ENCODE measurements at places on chromosomes 5 and 9.

DNA sequence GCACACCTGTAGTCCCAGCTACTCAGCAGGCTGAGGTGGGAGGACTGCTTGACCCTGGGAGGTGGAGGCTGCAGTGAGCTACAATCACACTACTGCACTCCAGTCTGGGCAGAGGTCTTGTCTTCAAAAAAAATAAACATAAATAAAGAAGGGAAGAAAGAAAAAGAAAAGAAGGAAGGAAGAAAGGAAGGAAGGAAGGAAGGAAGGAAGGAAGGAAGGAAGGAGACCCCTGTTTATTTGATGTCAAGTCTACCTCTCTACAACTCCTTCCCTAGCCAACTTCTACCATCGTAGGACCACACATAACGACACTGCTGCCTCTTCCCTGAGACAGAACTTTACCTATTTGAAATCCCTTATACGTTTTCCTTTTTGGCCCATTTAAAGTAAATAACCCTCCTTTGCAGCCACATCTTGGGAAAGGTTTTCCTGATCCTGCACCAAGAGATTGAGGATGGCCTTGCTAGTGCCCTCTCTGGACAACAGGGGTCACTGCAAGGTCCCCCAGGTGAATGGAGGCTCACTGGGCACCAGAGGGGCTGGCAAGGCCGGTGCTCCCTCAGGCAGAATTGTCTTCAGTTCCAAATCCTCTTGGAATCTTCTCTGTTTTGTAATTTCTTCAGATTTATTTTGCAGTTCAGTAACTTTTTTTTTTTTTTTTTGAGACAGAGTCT lies 10.5 kb downstream of the RPS14 start:
- DNase-seq, result no peak

- DNase-seq, result no peak
Observed at GRCh38 chr9:127545196-127546124, 66.6 kb upstream of the STXBP1 start.

DNA sequence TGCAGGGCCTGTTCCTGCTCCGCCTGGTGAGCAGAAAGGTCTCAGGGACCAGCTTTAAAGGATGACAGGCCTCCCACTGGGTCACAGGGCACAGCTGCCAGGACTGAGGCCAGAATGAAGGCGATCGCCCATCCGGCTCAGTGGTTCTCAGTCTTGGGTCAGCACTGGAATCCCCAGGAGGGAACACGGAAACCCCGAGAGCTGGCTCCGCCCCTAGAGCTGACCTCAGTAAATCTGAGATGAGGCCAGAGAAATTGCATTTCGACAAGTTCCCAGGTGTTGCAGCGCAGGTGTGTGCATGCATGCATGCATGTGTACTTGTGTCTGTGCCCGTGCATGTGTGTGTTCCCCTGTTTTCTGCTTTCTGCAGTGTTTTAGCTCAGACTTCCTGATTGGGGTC lies 47.2 kb upstream of the KCNMB1 start:
- no peak for DNase-seq

DNA sequence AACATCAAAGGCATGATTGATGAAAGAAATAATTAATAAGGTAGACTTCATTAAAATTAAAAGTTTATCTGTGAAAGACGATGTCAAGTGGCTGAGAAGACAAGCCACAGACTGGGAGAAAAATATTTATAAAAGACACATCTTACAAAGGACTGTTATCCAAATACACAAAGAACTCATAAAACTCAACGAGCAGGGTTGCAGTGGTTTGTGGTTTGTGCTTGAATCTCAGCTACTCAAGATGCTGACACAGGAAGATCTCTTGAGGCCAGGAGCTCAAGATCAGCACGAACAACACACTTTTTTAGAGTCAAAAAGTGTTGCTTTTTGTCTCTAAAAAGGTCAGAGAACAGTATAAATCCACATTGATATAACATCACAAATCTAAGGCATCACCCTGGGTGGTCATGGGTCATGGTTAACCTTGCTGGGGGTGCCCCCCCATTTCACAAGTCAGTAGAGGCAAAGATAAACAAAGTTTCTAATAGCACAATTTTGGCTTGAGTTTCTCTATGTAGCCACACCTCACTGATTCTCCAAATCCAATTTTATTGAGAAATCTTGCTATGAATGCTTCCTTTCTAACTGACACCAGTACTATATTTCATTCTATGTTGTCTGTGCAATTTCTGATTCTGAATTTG lies 342.9 kb upstream of the RPS23 start:
- no peak for DNase-seq

- peak; percentile 14 for DNase-seq
Observed at GRCh38 chr5:119470851-119471451, 18.7 kb downstream of the HSD17B4 start.

GRCh38 chr5:14463629-14464028 lies 118.0 kb upstream of the OTULINL start:
- peak; percentile 61 for DNase-seq

- DNase-seq, result peak; percentile 93
Observed at GRCh38 chr5:93675460-93676450, 65.6 kb downstream of the POU5F2 start.

DNA sequence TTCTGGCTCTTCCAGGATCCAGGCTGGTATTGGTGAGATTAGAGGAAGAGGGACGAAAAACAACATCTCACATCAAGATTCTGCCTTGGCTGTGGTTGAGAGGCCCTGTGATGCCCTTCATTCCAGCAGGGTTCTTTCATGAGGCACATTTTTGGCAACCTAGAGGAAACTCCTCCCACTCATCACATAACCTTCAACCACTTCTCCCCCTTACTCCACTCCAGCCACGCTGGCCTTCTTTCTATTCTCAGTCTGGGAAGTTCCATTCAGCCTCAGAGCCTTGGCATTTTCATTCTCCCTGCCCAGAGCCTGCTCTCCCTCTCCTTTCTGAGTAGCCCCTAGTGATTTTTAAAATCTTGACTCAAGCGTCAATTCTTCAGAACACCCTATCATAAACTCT lies 337.5 kb downstream of the ZSWIM6 start:
- DNase-seq, result no peak

- no peak for DNase-seq
Observed at GRCh38 chr9:87836951-87837705, 45.5 kb upstream of the SPATA31E1 start.

- DNase-seq, result no peak
Observed at GRCh38 chr5:99765011-99765410, 770.2 kb upstream of the FAM174A start.

DNA sequence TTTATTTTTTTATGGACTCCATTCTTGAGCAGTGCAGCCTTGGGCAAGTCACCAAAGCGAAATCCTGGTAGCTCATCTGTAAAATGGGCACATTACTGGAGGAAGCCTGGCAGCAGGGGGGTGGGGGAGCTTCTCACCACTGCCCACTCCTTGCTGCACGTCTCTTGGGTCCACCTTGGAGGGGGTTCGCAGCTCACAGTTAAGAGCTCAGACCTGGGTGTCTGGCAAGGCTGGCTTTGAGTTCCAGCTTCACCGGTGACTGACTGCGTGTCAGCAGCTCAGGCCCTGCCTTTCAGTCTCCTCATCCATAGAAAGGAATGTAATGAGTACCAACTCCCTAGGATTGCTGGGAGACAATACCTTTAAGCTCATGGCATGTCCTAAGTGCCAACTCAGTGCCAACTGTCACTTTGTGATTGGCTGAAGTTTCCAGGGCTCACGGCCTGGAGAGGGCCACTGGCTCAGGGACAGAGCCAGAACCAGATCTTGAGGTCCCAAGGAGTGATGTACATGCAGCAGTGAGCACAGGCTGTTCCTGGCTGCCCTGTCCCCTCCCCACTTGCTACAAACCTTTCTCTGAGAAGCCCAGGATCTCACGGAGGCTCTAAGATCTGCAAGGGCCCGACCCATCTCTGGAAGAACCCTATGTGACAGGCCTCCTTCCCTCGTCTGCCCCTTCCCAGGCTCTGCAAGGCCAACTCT lies 72.9 kb downstream of the C9orf50 start:
- no peak for DNase-seq

GRCh38 chr5:148794729-148795561 lies 31.5 kb upstream of the ADRB2 start:
- DNase-seq, result no peak

DNA sequence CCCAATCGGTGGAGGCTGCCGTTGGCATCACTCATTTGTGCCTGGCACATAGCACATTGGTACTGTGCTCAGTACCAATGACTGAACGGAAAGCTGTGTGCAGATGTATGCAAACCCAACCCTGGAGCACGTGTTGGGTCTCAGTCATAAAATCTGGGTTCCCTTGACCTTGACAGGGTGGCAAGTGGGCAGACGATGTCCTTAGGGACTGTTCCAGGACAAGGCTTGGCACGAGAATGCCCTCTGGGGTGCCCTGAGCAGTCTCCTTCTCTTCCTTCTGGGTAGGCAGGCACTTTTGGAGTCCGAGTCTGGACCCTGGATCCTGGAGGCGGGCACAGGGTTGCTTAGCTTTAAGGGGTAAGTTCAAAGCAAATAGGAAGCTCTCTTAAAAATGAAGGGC lies 75.8 kb downstream of the MACROH2A1 start:
- DNase-seq, result no peak

DNA sequence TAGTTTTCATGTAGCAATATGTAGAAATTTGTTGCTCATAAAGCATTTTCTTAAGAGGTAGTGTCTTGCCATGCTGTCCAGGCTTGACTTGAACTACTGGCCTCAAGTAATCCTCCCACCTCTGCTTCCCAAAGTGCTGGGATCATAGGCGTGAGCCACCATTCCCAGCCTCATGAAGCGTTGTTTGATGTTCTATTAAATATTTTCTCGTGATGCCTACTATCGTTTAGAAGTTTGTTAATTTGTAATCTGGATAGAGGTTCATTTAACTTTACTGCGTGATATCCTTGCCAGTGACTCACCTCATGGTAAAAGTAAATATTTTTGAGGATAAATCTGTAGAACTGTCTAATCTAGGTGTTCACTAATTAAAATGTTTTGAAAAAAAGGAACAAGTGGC lies 82.6 kb downstream of the VCAN start:
- DNase-seq, result no peak

DNA sequence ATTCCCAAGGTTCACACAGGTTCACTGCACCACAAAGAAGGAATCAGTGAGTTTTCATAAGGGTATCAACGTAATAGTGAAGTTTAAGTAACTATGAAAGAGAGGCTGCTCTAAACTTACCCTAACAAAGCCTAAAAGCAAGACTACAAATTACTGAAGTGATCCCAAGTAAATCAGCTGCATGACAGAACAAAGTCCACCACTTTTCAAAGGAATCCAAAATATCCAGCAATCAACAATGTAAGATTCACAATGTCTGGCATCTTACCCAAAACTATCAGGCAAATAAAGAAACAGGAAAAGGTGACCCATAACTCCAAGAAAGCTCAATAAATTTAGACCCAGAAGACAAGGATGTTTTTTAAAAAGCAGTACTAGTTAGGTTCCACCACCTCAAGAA lies 70.1 kb downstream of the GNAQ start:
- DNase-seq, result no peak

DNA sequence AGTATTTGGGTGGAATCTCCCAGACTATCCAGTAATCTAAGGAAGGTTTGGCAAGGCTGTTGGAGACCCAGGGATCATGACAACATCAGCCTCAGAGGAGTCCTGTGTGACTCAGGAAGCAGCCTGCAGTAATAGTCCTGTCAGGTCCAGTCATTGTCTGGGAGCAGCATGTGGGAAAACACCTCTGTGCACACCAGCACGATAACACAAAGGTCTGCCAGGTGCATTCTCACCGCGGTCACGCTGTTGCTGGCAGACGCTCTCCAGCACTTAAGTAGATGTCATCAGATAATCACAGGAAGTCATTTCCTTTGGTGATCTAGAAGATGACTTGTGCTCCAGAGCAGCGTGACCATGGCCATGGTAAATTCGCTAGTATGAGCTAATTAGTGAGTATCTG lies 99.2 kb upstream of the IQGAP2 start:
- DNase-seq, result peak; percentile 91

DNA sequence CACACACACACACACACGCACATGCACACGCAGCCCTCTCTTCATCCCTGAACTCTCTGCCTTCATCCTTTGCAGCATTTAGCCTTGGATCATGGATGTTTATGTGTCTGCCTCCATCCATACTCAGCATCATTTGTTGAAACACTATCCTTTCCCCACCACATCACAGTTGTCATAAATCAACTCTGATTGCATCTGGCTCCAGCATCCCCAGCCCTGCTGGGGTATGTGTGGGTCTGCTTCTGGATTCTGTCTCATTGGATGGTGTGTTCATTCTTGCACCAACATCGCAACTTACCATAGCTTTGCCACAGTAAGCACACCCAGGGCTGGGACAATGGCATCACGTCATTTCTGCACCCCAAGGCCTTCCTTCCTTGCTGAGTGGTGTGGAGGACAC lies 175.4 kb downstream of the RGS3 start:
- DNase-seq, result no peak

- DNase-seq, result no peak
Observed at GRCh38 chr5:148713735-148714508, 59.6 kb upstream of the HTR4 start.

DNA sequence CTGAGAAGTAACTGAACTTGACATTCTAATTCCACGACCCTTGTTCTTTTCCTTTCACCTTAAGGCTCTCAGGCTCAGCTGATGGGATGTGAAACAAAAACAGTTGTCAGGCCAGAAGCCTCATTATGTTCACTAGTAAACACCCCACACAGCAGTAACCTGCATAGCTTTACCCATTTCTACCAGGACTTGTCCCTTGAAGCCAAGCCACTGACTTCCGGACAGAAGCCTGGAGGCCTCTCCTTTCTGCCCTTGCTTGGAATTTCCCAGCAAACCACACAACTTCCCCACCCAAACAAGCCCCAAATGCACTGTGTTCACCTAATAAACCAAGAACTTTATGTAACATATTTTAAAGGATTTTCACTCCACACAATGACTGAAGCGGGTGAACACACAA lies 19.6 kb downstream of the PRUNE2 start:
- no peak for DNase-seq

DNA sequence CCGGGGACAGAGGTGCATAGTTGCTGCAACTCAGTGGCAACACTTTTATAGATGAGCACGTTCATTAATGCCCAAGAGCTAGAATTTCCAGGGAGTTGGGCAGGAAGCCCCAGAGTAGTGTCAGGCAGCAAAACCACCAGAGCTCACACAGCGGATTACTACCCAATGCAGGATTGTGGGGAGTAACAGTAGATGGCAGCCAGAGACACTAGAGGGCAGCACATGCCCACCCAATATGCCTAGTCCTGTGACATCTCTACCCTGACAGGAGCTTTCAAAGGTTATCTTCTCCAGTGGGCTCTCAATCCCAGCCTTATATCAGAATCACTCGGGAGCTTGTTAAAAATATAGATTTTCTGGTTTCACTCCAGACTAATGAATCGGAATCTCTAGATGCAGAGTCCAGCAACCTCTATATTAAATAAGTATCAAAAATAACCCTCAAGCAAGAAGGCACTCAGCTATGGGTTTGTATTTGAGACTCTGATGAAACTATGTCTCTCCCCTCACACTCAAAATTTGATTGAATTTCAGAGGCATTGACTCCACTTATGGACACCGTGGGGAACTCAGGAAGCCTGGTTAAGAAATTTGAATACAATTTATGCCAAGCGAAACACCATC lies 58.4 kb upstream of the PHF24 start:
- DNase-seq, result peak; percentile 75

DNA sequence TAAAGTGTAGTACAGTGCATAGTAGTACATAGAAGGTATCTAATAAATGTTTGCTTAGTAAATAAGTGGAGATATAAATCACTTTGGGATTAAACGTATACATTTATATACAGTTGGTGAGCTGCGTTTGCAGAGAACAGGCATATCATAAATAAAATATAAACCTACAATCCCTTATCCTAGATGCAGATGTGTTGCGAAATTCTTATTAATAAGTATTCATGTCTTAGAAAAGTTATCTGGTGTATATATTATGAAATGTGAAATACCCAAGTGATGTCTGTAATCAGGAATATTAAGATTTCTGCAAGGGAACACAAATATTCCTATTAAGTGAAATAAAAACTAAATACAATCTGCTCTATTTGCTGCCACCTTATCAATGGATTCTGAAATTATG lies 8.8 kb downstream of the CCNH start:
- DNase-seq, result no peak

All from NCI-H748 treated with DMSO at 0.1 percent for 48 hours (cell line).